ENCODE measurements at places on chromosomes 6 and 20. TPM values are rescaled to one million over a fixed set of nuclear protein-coding genes. Genes with fewer than 3 reads are reported as not detected.

GRCh38 chr20:38083338-38084048 lies 49.9 kb downstream of the RPRD1B start:
- no peak overlapping the region for H3K4me3 ChIP-seq
- peak; percentile 58 for DNase-seq
- peaks cover 62% of the 10 kb centered on the region for H3K36me3 ChIP-seq
- H3K27ac ChIP-seq = peak overlapping the region; percentile 92

- no peaks in the 10 kb centered on the region for H3K36me3 ChIP-seq
- H3K27me3 ChIP-seq = no peaks in the 10 kb centered on the region
- H3K4me3 ChIP-seq = peak overlapping the region; percentile 22
- H3K4me1 ChIP-seq = peaks cover 51% of the 10 kb centered on the region
Observed at GRCh38 chr6:143746202-143747119, 68.7 kb downstream of the PHACTR2 start.

GRCh38 chr6:127967708-127968107 lies 66.8 kb upstream of the THEMIS start:
- H3K4me1 ChIP-seq = peaks cover 16% of the 10 kb centered on the region
- no peak overlapping the region for H3K4me3 ChIP-seq
- DNase-seq = no peak
- peaks cover under 1% of the 10 kb centered on the region for H3K36me3 ChIP-seq

Gene PSORS1C2
- not detected for total RNA-seq

Gene MYBL2
- 80.8 TPM for total RNA-seq

Gene MOXD1
- total RNA-seq = 37.3 TPM

Gene PDE10A
- total RNA-seq = 2.4 TPM

Gene CHRNA4
- total RNA-seq = not detected

All from SJSA1 (cell line).